ENCODE measurements at places on chromosomes 3 and 15.

DNA sequence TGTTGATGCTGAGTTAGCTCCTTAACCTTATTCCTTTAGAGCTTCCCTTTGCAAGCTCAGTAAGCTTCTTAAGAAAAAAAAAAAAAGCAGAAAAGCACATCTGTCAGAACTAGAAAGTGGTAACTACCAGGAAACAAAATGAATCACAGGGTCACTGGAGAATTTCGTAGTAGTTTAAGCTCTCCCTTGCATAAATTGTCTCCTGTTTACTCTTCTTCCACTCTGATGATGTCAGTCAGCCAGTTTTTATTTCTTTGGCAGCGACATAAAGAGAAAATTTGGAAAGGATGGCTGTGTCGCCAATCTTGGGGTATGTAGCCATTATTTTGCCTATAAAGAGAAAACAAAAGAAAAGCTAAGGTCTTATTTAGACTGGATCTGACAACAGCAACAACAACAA, 3.2 kb upstream of the GABRR3 start:
- DNase-seq: no peak

DNA sequence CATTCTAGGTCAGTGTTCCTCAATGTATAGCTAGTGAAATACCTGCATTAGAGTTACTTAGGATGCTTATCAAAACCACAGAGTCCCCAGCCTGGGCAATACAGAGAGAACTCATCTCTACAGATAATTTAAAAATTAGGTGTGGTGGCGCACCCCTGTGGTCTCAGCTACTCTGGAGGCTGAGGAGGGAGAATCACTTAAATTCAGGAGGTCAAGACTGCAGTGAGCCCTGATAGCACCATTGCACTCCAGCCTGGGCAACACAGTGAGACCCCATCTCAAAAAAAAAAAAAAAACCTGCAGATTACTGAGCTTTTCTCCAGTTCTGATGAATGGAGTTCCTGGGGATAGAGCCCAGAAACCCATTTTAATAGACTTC, 10.1 kb upstream of the MINDY2 start:
- no peak for DNase-seq

GRCh38 chr3:194928831-194929577, 243.3 kb downstream of the FAM43A start:
- no peak for DNase-seq

GRCh38 chr3:65636326-65636725, 402.4 kb downstream of the MAGI1 start:
- no peak for DNase-seq

All from activated naive CD8-positive, alpha-beta T cell treated with anti-CD3 and anti-CD28 coated beads, Interleukin-2, amount 50 U/mL, for 16 hours (primary cell).